Fibroblast of pulmonary artery (primary cell): ENCODE measurements at places on chromosomes 11 and 22.

DNA sequence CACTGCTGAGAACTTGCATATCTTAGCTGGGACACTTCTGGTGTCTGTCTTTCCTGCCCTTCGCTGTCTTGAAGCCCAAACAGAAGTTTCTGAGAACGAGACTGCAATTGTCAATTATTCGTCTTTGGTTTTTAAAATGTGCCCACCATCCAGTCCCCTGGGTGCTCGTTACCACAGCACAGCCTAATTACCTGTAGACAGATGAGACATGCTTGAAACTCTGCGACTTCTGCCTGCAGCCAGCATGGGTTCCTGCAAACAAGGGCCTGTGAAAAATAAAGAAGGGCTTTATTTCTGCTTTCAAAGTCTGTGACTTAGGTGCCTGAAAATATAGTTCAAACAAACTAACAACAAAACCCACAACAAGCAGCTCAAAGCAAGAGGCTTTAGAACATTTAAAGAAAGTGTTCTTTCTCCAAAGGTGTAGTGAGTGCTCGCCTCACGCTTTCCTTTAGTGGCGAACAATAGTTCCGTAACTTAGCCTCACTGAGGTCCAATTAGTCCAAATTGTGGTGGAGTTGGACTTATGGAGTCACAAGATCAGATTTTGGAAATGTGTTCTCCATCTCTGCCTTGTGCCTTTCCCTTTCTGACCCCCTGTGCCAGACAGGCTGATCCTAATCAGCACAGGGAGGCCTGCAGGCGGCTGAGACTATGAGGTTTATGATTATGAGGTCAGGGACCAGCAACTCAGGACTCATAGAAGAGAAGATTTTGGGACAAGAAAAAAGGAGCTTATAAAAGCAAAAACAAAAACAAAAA lies 20.4 kb upstream of the GRAMD1B start:
- no peak for DNase-seq

DNA sequence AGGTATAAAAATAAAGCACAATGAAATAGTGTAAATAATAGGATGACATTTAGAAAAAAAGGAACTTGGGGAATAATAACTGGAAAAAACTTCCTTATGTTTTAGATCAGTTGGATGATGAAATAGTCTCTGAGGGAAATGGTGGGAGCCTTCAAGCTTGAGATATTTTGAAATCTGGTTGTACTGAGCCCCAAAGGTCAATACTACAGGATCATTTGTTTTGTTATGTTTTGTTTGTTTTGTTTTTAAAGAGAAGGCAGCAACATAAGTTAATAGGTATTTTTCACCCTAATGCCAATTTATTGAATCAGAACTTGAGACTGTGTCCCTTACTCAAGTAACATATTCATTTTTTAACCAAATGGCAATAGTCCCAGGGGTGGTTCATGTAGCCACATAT lies 393.1 kb downstream of the ETS1 start:
- DNase-seq: peak; percentile 66

GRCh38 chr11:45662665-45663485 lies 2.5 kb downstream of the CHST1 start:
- peak; percentile 93 for DNase-seq

DNA sequence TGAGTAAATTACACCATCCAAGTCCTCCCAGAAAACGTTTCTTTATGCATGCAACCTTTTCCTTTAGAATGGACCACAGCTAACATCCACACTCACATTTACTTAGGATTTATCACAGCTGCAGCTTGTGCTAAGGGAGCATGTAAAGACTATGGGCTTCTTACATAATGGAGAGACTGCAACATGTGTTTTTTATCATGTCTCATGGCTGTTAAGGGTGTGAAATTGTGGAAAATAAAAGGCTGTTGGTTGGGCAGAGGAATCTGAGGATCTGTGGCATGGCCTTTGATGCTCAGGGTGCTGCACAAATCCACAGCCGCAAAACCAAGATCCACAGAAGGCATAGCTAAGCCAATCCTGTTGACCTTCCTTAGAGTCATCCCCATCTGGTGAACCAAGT lies 112.0 kb upstream of the MTNR1B start:
- DNase-seq: no peak

- DNase-seq: no peak
Measured at GRCh38 chr11:124838805-124839127, 26.5 kb upstream of the ROBO3 start.

- peak; percentile 74 for DNase-seq
Measured at GRCh38 chr11:114279792-114280546, 16.2 kb upstream of the NNMT start.

- no peak for DNase-seq
Measured at GRCh38 chr22:20315337-20316216, 4.3 kb downstream of the DGCR6L start.

- DNase-seq: no peak
Measured at GRCh38 chr11:68373189-68373814, 60.9 kb downstream of the LRP5 start.

- peak; percentile 67 for DNase-seq
Measured at GRCh38 chr11:88363648-88364065, 26.1 kb upstream of the CTSC start.

DNA sequence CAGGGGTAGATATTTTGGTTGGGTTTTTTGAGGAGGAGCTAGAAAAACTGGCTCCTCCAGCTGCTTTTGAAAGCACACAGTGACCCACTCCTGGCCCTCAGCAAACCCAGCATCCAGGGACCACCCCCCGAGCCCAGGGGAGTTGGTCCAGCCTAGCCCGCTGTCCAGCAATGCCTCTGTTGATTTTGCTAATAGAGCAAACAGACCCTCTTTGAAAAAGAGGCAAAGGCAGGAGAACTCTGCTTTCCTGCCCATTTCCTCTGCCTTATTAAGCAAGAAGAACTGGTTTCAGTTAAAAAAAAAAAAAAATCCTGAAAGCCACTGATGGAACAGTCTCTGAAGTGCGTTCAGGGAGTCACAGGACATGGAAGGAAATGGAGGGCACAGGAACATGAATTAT lies 25.3 kb downstream of the ABTB2 start:
- no peak for DNase-seq

DNA sequence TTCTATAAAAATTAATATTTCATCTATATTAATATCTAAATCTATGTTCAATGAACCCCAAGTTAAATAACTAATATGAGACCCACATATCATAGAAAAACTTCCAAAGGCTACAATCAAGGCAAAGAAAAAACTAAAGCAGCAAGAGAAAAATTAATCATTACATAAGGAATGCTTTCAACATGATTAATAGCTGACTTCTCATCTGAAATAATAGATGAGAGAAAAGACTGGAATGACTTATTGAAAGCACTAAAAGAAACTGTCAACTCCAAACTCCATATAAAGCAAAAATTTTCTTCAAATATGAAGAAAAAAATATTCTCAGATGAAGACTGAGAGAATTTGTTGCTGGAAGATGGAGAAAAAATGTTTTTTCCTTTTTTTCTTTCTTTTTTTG lies 13.0 kb downstream of the TRIM5 start:
- DNase-seq: no peak

DNA sequence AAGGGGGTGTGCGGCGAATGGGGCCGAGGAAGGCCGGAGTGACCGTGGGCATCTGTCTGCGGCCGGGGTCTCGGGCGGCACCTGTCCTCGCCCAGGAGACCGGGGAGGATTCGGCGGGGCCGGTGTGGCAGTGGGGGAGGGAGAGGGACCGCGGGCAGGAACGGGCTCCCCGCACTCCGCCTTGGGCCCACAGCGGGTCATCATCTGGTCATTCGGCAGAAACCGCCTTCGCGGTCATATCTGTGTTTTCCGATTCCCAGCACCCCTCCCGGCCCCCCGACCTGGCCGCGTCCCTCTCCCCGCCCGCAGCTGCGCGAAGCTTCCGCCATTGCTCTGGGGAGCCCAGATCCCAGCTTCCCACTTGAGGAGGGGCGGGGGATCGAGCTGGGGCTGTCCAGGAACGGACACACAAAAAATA lies 824 bp upstream of the CBX6 start:
- peak; percentile 36 for DNase-seq

DNA sequence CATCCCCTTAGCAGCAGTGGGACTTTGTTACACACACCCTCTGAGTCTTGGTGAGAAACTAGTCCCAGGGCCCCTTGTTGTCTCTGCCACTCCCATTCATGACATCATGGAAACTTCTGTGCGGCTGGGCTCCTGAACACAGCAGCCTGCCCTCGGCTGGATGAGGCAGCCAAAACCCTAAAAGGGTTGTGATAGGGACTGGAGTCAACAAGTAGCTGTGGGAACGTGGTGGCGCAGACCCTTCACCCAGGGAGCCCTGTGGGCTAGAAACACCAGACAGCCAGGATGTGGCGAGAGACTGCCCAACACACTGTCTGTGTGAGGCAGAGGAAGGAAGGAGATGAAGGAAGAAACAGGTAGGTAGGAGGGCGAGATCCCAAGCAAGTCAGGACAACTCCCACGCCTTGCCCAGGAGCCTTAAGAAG lies 3.9 kb downstream of the CD3D start:
- DNase-seq: peak; percentile 21

DNA sequence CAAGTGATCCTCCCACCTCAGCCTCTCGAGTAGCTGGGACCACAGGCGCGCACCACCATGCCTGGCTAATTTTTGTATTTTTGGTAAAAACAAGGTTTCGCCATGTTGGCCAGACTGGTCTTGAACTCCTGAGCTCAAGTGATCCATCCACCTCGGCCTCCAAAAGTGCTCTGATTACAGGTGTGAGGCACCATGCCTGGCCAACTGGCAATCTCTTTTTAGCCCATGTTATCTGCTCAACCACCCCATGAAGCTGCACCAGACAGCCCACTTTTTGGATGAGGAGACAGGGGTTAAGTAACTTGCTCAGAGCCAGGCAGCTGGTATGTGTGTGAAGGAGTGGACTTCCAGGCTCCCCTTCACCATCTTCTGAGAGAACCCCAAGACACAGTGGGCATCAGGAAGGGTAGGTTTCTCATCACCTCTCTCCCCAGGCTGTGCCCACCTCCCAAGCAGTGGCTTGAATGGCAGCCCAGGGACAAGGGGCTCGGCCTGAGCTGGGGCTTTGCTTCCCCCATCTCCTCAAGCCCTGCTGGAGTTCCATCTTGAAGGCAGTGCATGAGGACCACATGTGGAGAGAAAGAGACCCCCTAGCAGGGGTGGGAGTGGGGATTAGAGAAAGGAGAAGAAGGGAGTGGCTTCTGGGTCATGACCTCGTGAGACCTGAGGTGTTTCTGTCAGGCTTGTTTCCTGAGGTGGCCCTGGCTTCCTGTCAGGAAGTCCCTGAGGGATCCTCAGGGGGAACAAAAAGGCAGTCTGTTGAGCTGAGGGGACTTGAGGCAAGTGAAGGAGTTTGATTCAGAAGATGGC lies 87.5 kb upstream of the PARVA start:
- no peak for DNase-seq

DNA sequence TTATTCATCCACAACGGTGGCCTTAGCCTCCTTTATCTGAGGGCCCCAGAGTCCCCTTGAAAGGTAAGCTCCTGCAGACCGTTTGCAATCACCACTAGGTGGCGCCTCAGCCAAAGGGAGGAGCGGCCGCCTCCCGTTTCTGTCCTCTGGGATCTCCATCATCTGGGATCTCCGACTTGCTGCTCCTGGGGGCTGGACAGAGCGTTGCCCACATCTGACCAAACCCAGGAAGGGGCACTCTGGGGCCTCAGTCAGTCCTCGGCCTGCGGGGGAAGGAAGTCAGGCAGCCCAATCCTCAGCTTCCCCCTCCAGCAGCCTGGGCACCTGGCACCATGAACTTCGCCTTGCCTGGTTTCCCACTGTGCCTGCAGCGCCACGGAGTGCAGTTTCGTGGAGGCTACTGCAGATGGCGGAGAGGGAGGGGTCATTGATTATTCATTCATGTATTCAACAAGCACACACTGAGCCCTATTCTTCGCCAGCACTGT lies 23.5 kb downstream of the TP53I11 start:
- peak; percentile 74 for DNase-seq

GRCh38 chr11:2555336-2555735 lies 110.5 kb downstream of the KCNQ1 start:
- DNase-seq: no peak

GRCh38 chr11:76835928-76836612 lies 24.6 kb upstream of the ACER3 start:
- peak; percentile 82 for DNase-seq

DNA sequence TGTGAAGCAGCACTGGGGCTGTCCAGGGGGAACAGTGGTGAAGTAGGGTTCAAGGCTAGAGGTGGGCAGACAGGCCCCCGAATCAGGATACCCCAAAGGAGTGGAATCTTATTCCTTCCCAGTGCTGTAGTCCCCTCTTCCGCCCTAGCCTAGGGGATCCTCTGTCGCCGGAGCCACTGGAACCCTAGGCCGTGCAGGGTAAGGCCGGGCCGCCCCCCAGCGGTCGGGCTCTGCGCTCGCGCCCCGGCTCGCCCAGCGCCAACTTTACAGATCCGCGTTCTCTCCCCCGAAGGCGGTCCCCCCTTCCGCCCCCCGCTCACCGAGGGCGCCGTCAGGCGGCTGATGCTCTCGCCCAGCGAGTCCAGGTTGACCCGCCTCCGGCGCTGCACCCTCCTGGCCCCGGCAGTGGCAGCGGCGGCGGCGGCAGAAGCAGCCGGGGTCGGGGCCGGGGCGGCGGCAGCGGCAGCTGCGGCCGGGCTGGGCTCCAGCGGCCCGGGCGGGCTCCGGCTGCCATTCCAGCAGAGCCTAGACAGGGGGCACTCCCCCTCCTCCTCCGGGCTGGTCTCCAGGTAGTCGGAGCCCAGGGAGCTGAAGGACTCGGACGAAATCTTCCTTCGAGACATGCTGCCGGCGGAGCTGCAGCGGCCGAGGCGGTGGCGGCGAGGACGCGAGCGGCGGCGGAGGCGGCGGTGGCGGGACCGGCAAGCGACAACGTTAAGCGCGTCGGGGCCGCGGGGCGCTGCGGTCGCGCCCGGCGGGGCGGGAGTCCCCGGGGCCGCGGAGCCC lies 650 bp downstream of the GUCY1A2 start:
- DNase-seq: peak; percentile 62

GRCh38 chr22:18119409-18120110 lies 9.0 kb downstream of the TUBA8 start:
- no peak for DNase-seq

DNA sequence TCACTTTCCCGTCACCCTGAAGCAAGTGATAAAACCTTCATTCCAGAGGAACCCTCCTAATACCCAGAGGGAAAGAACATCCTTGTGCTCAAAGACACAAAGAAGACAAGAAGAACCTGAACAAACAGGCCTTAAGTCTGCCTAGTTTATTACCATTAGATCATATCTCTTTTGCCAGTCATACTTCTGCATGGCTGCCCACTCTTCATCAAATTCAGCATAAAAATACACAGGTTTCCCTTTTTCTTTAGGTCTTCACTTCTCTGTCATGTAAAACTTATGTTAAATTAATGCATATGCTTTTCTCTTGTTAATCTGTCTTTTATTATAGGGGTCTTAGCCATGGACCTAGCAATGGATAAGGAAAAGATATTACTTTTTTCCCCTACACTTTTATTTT lies 459.7 kb downstream of the DLG2 start:
- no peak for DNase-seq
